ENCODE measurements at places on chromosomes 12 and 14.

GRCh38 chr14:56131865-56132833 is 13.9 kb downstream of the PELI2 start:
- no peaks in the 10 kb centered on the region for H3K36me3 ChIP-seq
- peak overlapping the region; percentile 47 for H3K27ac ChIP-seq
- H3K4me3 ChIP-seq: peak overlapping the region; percentile 11
- H3K27me3 ChIP-seq: peaks cover 11% of the 10 kb centered on the region

DNA sequence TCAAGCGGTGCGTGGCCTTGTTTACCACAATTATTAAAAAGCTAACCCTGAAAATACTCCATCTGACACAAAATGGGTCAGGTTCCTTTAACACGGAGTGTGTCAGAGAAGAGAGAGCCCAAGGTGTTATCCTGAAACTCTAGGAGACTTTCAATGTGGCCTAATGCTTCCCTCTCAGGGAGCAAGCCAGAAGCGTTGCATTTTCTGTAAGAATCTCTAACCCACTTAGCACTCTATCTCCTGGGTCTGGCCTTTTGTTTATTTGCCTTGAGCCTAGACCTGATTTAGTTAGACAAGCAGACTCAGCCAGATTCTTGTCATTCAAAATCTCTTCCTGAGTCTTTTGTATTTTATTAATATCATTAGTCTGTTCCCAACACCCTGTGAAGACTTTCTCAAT is 184.0 kb upstream of the SYT1 start:
- H3K4me3 ChIP-seq: no peak overlapping the region
- H3K36me3 ChIP-seq: no peaks in the 10 kb centered on the region
- no peak for DNase-seq

DNA sequence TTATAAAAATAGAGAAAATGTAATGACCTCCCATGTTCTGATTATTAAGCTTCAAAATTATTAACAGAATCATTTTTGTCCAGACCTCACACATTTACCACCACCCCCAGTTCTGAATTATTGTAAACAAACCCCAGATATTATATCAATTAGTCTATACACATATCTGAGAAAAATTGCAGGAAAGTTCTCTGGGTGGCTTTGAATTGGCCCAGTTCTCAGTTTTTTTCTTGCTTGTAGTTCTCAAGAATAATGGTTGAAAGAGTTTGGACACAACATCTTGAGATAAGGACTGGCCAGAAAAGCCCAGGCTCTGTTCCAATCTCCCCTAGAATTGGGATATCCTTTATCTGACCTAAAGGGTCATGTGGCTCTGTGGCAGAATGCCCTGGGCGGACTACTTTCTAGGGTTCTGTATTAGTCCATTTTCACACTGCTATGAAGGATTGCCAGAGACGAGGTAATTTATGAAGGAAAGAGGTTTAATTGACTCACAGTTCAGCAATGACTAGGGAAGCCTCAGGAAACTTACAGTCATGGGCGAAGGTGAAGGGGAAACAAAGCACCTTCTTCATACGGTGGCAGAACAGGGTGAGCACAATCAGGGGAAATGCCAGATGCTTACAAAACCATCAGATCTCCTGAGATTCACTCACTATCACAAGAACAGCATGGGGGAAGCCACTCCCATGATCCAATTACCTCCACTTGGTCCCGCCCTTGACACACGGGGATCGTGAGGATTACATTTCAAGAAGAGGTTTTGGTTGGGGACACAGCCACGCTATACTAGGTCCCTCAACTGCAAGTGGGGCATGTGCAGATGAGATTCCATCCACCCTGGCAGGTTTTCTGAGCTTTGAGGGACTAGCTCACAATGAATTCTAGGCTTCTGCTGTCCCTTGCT is 1504.6 kb upstream of the FLRT2 start:
- H3K27ac ChIP-seq: no peak overlapping the region
- no peaks in the 10 kb centered on the region for H3K27me3 ChIP-seq
- DNase-seq: no peak
- H3K36me3 ChIP-seq: no peaks in the 10 kb centered on the region

DNA sequence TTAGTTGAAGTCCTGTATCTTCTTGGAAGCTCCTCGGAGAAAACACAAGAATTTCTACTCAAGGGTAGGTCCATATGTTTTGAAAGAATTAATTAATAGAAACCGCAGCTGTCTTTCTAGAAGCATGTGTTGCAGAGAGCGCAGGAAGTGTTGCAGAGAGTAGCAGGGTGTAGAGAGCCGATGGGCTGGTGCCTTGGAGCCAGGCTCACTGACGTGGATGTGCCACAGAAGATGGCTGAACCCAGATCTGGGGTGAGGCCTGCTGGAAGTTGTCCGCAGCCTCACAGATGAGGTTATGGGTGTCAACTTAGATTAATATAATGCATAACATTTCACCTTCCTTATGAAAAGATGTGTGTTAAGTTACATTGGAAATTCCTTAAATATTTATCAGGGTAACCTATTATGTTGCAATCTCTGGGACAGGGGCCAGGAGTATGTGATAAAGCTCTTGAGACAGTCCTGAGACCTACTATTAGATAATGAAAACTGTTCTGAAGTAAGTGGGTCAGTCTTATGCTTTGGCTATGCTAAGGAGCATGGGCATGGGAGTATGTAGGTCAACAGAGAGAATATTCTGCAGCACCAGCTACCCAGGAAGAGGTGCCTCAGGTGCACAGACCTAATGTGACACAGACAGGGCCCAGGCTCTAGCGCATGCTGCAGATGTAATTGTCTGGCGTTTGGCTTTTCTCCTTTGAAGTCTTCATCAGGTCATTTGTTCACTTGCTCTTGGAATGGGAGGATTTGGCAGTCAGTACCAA is 973.3 kb downstream of the BCL11B start:
- no peak for DNase-seq
- no peak overlapping the region for H3K4me3 ChIP-seq
- peaks cover 2% of the 10 kb centered on the region for H3K4me1 ChIP-seq
- no peaks in the 10 kb centered on the region for H3K27me3 ChIP-seq
- H3K27ac ChIP-seq: no peak overlapping the region

DNA sequence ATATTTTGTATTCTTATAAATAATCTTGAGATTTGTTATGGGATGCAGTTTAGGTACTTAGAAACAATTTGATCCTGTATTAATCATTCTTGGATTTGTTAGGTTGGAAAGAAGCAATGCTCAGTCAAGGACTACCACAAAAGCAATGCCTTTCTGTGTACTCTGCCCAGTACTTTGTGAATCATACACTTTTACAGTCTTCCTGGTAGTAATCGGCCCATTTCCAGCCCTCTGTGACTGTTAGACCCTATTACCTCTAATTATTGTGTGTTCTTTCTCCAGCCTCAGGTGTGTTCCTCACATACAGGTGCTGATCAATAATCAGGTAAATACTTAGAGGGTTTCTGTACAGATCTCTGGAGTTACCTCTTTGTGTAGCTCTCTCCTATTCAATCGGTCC is 609.0 kb downstream of the KCNH5 start:
- no peaks in the 10 kb centered on the region for H3K4me1 ChIP-seq
- no peaks in the 10 kb centered on the region for H3K36me3 ChIP-seq
- no peak overlapping the region for H3K4me3 ChIP-seq
- H3K27ac ChIP-seq: no peak overlapping the region

GRCh38 chr12:21998295-21998694 is 47.7 kb upstream of the CMAS start:
- no peak overlapping the region for H3K4me3 ChIP-seq
- no peaks in the 10 kb centered on the region for H3K36me3 ChIP-seq
- DNase-seq: no peak
- H3K27ac ChIP-seq: no peak overlapping the region
- no peaks in the 10 kb centered on the region for H3K27me3 ChIP-seq

DNA sequence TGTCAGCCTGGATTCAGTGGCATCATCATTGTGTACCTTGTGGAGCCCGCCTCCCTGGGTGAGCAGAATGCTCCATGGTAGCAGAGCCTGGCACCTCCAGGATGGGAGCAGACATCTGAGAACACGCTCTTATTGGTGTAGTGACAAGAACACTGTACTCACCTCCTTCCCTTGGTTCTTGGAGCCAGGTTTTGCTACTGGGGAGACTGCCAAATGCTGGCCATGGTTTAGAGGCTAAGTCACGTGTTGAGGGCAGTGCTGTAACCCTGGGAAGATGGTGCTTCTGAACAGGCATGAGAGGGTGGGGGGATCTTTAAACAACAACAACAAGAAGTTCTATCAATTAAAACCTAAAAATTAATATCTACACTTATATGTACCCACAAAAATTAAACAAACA is 47.6 kb upstream of the ASPG start:
- no peaks in the 10 kb centered on the region for H3K36me3 ChIP-seq
- no peak overlapping the region for H3K4me3 ChIP-seq
- DNase-seq: no peak
- no peak overlapping the region for H3K27ac ChIP-seq

GRCh38 chr14:32354716-32355115 is 25.6 kb downstream of the AKAP6 start:
- no peak for DNase-seq
- peaks cover 4% of the 10 kb centered on the region for H3K27me3 ChIP-seq
- H3K4me3 ChIP-seq: no peak overlapping the region
- H3K4me1 ChIP-seq: no peaks in the 10 kb centered on the region

- no peaks in the 10 kb centered on the region for H3K4me1 ChIP-seq
- H3K27me3 ChIP-seq: peaks cover 8% of the 10 kb centered on the region
- no peak for DNase-seq
- no peak overlapping the region for H3K4me3 ChIP-seq
These were observed 84.9 kb downstream of the SRGAP1 start for GRCh38 chr12:63929426-63929825.

- no peak overlapping the region for H3K4me3 ChIP-seq
- peaks cover 49% of the 10 kb centered on the region for H3K4me1 ChIP-seq
- no peak overlapping the region for H3K27ac ChIP-seq
- DNase-seq: peak; percentile 16
- H3K36me3 ChIP-seq: peaks cover 28% of the 10 kb centered on the region
These were observed 111.2 kb downstream of the CHST11 start for GRCh38 chr12:104567832-104568486.

DNA sequence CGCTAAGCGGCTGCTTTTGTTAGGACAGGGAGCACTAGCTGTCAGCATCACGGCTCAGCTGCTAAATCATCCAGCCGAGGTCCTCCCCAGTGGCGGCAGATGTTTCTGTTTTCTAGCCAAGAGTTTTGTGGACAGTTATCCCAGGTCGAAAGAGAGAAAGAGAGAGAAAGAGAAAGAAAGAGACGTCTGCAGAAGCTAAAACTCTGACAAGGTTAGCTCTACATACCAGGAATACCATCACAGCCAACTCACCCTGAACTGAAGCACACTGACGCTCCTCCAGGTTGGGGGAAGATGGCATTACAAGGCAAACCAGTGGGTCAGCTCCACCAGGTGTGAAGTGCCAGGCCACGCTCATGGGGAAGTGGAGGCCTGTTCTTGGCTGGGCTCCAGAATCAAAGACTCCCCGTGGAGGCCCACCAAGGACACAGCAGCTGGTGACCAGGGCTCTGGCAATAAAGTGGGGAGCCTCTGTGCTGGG is 64.9 kb upstream of the DICER1 start:
- no peaks in the 10 kb centered on the region for H3K36me3 ChIP-seq
- DNase-seq: no peak
- no peaks in the 10 kb centered on the region for H3K4me1 ChIP-seq
- no peak overlapping the region for H3K4me3 ChIP-seq

GRCh38 chr12:84069198-84069597 is 843.4 kb downstream of the SLC6A15 start:
- no peak overlapping the region for H3K27ac ChIP-seq
- no peak overlapping the region for H3K4me3 ChIP-seq
- H3K4me1 ChIP-seq: no peaks in the 10 kb centered on the region

- no peak for DNase-seq
- H3K27ac ChIP-seq: no peak overlapping the region
- H3K4me1 ChIP-seq: peaks cover 2% of the 10 kb centered on the region
- no peak overlapping the region for H3K4me3 ChIP-seq
- H3K36me3 ChIP-seq: no peaks in the 10 kb centered on the region
These were observed 33.2 kb upstream of the STRN3 start for GRCh38 chr14:31059152-31059924.

GRCh38 chr14:93343266-93343665 is 3.7 kb upstream of the COX8C start:
- H3K27ac ChIP-seq: no peak overlapping the region
- peaks cover 3% of the 10 kb centered on the region for H3K36me3 ChIP-seq
- H3K27me3 ChIP-seq: peaks cover 2% of the 10 kb centered on the region

GRCh38 chr12:106276032-106276740 is 26.3 kb upstream of the TCP11L2 start:
- no peak overlapping the region for H3K27ac ChIP-seq
- H3K27me3 ChIP-seq: no peaks in the 10 kb centered on the region
- no peaks in the 10 kb centered on the region for H3K36me3 ChIP-seq

DNA sequence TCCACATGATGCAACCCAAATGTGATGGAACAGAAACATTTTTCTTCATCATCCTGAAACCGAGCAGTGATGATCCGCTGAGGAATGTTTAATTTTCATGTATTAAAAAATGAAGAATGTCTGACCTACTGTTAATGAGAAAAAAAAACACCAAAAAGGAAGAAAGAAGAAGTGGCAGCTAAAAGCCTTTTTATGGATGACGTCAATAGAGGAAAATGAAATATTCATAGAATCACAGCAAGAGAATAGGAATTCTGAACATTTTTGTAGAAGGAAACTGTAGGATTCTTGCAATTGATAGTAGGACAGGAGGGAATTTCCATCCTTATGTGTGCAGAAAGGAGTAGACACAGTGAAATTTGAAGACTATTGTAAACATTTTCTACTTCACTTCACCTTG is 112.9 kb downstream of the PRKCH start:
- DNase-seq: no peak
- H3K4me1 ChIP-seq: peaks cover 90% of the 10 kb centered on the region
- H3K27ac ChIP-seq: peak overlapping the region; percentile 92
- no peaks in the 10 kb centered on the region for H3K27me3 ChIP-seq
- H3K4me3 ChIP-seq: peak overlapping the region; percentile 40

DNA sequence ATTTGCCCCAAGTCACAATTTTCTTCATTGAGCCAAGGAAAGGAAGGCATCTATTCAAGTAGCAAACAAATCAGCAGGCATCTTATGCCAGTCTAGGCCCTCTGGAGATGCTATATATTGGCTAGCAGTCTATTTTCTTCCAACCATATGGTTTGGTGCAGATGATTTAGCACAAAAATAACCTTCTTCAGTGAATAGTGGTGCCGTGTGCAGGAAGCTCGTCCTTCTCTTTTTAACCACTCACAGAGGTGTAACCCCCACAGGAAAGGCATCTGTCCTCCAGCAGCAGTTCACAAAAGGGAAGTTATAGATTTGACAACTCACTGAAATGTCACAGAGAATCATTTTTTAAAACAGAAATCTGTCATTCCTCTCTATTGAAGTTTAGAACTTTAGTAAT is 445.7 kb upstream of the SYT1 start:
- H3K27me3 ChIP-seq: no peaks in the 10 kb centered on the region
- no peaks in the 10 kb centered on the region for H3K36me3 ChIP-seq
- H3K4me3 ChIP-seq: no peak overlapping the region
- no peak for DNase-seq
- H3K4me1 ChIP-seq: no peaks in the 10 kb centered on the region

GRCh38 chr12:91506452-91506851 is 323.8 kb upstream of the DCN start:
- no peak overlapping the region for H3K4me3 ChIP-seq
- no peaks in the 10 kb centered on the region for H3K36me3 ChIP-seq
- no peaks in the 10 kb centered on the region for H3K4me1 ChIP-seq
- no peak overlapping the region for H3K27ac ChIP-seq
- H3K27me3 ChIP-seq: no peaks in the 10 kb centered on the region
